ENCODE measurements at places on chromosomes 2 and 18.

- no peak for DNase-seq
These were observed 192.6 kb downstream of the MGAT5 start for GRCh38 chr2:134446383-134447017.

- DNase-seq: no peak
These were observed 566.6 kb upstream of the VRK2 start for GRCh38 chr2:57479981-57480380.

DNA sequence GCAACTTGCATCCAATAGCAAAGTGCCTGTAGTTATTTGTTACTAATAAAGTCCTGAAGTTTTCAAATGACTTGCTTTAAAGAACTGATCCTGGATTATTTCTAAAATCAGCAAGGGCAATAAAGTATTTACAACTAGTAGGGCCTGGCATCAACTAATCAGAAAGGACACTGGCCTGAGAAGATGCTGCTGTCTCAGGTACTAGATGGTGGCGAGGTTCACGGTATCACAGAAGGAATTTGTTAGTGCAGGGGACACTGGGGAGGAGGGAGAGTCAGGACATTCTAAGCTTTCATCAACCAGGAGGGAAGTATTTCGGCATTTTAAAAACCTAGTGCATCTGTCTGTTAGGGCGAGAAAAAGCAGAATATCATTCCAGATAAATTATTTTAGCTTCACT lies 440.2 kb upstream of the LYPD1 start:
- no peak for DNase-seq

DNA sequence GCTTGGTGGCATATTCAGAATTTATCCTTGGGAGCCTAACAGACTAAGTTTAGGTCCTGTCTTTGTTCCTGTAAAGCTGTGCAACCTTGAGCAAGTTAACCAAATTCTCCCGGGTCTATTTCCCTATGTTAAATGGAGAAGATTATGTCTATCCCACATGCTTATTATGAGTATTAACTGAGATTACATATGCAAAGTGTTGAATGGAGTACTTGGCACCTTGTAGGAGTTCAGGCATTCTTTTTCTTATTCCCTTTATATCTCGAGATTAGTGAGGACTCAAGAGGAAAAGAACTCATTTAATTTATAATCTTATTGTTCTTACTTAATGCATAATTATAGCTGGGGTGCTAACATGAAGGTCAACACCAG lies 184.6 kb downstream of the FMNL2 start:
- DNase-seq: no peak

DNA sequence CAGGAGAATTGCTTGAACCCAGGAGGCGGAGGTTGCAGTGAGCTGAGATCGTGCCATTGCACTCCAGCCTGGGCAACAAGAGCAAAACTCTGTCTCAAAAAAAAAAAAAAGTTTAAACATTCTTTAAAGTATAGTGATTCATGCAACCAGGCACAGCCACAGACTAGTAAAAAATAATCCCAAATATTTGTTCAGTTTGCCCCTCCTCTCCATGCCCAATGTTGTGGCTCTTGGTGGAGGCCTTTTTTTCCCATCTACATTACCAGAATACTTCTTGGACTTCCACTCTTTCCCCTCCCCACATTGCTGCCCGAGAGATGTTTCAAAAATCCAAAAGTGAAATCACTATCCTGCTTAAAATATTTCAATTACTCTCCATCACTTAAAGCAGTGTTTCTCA lies 5.1 kb upstream of the MALT1 start:
- no peak for DNase-seq

DNA sequence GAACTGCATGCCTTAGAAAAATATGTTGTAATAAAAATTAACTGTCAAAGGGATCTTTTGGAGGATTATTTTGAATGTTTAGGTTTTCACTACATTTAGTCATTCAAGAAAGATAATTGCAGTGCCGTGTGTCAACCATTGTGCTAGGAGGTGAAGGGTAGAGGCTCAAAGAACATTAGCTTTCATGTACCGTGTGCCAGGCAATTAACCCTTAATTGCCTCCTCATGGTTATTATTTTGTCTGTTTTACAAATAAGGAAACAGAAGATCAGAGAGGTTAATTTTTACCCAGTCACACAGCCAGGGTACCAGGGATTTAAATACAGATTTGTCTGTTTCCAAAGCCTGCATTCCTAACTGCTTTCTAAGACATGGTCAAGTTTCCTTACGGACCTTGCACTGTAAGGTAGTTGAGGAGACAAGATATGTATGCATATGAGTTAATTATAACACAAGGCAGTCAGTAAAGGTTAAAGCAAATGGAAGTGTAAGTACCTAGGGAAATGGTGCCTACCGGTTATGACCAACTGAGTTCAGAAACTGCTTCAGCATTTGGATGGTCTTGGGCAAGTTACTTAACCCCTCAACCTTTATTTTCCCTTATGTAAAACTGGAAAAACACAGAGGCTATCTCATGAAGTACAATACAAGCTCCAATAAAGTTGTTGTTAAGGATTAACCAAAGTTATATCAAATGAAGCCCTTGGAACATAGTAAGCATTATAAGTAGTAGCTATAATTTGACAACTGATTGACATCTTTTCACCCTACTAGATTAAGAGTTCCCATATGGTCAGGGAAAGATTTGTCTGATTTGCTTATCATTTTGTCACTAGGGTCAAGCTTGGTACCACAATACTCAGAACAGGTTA lies 434.9 kb downstream of the MBD2 start:
- no peak for DNase-seq

Data from activated T-helper 1 cell treated with Interleukin-2 at 50 U/mL for 16 hours (primary cell).